ENCODE measurements at places on chromosomes 5 and 9.

DNA sequence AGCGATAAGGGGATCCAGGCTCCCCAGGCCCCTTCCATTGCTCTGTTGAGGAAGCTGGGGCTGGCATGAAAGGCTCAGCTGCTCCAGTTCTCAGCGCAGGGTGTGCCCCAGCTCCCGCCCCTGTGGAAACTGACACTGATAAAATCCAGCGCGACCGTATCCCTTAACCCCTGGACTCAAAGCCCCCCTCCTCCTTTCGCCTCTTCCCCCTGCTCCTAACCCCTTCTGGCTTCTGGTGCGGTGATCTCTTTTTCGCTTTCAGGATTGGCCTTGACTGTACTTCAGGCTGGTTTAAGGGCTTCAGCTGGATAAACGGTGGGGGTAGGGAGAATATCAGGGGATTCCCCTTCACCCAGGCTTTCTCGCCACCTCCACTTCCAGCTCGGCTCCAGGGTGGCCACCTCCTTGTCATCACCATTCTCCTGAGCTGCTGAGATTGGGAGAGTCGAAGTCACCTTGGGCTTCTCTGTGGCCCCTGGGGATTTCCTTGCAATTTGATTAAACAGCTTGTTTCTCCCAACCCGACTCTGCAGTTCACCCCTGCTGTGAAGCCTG lies 843 bp downstream of the BSPRY start:
- no peak for DNase-seq

DNA sequence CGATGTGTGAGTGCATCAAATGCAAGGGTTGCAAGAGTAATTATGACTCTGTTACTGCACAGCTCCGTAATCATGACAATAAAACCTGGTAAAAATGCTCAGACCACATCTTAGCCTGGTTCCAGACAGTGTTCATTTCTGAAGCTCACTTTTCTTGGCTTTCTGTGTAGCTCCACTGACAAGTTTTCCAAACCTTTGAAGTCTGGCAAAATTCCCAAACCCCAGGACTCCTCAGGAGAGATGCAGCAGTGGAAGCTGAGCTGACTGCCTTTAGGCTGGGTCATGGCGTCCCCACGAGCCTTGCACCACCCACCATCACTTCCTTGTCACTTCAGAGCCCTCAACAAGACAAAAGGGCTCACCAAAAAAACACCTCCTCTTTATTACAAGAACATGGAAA lies 131.6 kb upstream of the TAS2R1 start:
- no peak for DNase-seq

DNA sequence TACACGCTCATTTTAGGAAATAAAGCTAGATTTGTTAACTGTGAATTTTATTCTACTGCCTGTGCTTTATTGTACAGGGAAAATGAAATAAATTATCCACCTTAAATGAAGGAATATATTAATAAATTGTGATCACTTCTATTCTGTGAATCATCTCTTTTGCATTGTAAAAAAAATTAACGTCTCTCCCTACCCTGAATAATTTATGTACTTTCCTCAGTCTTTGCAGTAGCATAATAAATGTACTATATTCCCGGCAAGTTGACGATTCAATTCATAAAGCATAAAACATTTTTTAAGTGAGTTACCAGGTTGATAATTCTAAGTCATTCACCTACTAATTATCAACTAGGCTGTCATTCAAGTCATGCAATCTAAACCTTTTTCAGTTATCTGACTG lies 1425.3 kb upstream of the CDH9 start:
- no peak for DNase-seq

DNA sequence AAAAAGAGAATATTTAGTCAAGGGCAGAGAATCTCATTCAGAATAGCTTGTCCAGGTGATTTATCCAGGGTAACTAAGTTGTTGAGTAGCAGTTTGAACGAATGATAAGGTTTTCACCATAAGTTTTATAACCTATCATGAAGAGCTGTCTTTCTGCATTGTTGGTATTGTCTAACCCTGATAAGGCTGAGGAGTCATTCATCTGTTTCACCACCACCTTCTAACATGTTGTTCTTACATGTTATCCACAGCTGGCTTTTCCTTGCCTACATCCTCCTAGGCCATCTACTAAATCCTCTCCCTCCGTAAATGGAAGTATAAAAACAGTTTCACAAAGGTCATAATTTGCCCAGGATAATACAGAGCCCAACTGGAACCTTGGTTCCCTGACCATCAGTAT lies 24.1 kb downstream of the ZNF462 start:
- no peak for DNase-seq

DNA sequence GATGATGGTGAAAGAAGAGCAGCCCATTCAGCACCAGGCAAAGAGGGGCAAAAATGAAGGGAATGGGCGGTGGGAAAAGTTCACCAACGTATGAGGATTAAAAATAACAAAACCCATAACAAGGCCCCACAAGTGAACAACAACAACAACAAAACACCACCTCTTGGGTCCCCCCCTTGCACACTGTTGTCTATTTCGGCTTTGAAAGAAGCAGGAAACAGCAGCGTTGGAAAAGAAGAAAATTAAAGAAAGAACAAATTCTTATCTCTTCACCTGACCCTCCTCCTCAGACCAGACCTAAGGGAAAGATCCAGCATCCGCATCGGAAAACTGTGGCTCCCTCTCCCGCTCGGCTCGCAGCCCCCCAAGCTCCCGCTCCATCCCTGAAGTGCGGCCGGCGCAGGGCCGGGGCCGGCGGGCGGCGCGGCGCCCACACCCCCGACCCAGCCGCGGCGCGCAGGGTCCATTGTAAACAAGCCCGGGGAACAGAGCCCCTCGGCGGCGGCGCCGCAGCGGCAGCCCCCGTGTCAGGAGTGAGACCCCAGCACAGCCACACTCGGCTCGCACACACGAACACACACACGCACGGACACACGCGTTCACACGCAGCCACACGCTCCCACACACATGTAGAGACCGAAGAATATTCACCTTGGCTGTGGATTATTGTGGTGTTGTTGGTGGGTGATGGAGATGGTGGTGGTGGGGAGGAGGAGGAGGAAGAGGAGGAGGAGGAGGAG lies 535 bp downstream of the RFX3 start:
- peak; percentile 55 for DNase-seq

- DNase-seq: no peak
Measured at GRCh38 chr5:171388816-171389168, 1.1 kb downstream of the NPM1 start.

GRCh38 chr9:92098638-92099037 lies 16.6 kb downstream of the SPTLC1 start:
- DNase-seq: no peak

- DNase-seq: no peak
Measured at GRCh38 chr5:75010838-75011237, 41.5 kb downstream of the GCNT4 start.

DNA sequence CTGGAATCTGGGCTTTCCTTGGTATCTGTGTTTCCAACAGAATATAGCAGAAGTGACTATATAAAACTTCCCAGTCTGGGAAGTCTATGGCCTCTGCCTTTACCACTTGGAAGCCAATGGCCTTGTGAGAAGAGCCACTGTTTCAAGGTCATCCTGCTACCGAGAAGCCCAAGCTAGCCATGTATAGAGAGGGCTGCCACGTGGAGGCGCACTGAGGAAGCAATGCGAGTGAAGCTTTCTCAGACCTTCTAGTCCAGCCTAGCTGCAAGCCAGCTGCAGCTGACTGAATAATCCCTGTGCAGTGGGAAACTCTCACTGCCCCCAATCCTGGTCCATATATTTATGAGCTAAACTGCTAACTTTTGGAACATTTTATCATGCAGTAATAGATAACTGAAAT lies 661.8 kb upstream of the RIOK2 start:
- DNase-seq: no peak

GRCh38 chr5:160641405-160641804 lies 210.6 kb downstream of the ATP10B start:
- DNase-seq: no peak

GRCh38 chr9:115063058-115063845 lies 54.7 kb downstream of the TNC start:
- DNase-seq: no peak

- no peak for DNase-seq
Measured at GRCh38 chr5:150895431-150896428, 9.1 kb downstream of the ZNF300 start.

GRCh38 chr9:115730396-115730795 lies 423.2 kb upstream of the PAPPA start:
- no peak for DNase-seq

GRCh38 chr9:110912419-110913291 lies 125.6 kb downstream of the LPAR1 start:
- DNase-seq: no peak

DNA sequence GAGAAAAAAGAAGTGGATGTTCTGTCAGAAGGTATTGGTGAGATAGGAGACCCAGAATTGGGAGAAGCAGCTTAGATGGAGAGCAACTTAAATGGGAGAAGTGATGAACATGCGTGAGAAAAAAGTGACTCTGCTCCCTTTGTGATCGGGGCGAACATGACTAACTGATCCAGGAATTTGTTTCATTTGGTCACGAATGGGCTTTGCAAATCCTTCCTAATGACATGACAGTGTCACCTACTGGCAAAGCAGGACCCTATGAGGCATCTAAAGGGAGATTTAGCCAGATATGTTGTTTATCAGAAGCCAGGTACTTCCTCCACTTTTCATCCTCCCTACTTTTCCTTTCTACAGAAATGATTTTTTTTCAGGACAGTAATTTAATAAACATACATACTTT lies 787.4 kb upstream of the RGMB start:
- no peak for DNase-seq

GRCh38 chr5:17257705-17258273 lies 40.4 kb downstream of the BASP1 start:
- DNase-seq: no peak

DNA sequence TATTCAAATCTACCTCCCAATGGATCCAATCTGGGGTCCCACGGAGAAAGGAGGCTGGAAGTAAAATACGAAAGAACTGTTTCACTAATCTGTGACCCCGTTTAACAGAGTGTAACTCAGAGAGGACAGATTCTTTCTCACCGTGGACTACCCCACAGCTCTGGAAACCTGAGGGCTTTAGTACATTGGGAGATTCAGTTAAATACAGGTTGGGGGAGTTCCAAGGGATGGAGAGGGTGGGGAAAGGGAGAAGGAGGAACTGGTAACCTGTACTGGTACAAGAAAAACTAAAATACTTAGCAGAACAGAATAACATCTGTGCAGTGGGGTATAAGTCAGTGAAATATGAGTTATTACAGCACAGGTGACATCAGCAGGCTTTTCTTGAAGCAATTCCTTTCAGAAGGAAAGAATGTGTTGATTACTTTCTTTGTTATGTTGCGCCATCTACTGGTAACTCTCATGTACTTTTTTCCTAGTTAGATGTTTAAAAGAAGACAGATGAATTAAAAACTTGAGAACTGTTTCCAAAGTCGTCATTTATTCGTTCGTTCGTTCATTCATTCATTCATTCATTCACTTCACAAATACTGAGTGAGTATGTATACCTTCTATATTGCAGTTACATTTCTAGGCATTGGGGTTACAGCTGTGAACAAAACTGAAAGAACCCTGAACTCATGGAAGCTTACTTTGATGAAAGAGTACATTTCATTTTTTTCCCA lies 30.0 kb upstream of the STOM start:
- peak; percentile 67 for DNase-seq

All from NCI-H1105 treated with DMSO at 0.1 percent for 48 hours (cell line).